Endothelial cell (in vitro differentiated cells): ENCODE measurements at places on chromosomes 1 and 21. TPM values are rescaled to one million over a fixed set of nuclear protein-coding genes. Genes with fewer than 3 reads are reported as not detected.
A peak's percentile ranks its signal among the peaks of the same experiment; 100 is the strongest.

Gene TRAF3IP3
- total RNA-seq = not detected

DNA sequence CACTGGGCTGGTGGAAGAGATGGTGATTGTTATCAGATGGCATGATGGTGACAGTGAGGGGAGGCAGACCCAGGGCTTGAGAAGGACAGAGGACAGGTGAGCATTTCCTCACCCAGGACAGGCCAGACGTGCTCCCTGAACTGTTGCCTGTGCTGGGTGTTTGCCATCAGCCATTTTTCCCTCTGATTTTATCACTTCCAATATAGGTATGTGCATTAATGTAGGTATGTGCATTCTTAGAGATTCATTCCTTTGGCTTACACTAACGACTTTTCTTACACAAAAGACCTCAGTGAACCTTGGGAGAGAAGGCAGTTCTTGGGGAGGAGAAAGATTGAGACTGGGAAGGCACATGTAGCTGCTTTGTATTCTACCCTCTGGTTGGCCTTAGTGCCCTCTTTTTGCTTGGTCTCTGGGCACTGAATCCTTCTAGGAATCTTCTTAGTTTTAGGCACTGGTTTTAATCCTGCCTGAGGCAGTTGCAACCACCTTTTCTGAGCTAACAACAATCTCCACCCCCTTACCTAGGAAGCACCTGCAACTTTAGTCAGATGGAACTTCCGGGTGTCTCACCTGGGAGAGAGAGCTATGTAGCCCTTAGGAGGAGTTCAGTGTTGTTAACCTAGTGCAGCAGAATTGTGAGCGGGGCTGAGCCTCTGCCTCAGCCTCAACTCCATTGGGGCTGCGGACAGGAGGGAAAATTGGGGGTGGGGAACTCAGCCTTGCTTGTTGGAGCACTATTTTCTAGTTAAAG lies 30.9 kb downstream of the C1orf116 start:
- DNase-seq = no peak

GRCh38 chr1:246497331-246497915 lies 9.7 kb downstream of the SMYD3 start:
- peak; percentile 26 for DNase-seq

- DNase-seq = no peak
These were observed 88.2 kb upstream of the PALMD start for GRCh38 chr1:99557546-99558202.

GRCh38 chr1:208467151-208467780 lies 223.1 kb upstream of the PLXNA2 start:
- no peak for DNase-seq

DNA sequence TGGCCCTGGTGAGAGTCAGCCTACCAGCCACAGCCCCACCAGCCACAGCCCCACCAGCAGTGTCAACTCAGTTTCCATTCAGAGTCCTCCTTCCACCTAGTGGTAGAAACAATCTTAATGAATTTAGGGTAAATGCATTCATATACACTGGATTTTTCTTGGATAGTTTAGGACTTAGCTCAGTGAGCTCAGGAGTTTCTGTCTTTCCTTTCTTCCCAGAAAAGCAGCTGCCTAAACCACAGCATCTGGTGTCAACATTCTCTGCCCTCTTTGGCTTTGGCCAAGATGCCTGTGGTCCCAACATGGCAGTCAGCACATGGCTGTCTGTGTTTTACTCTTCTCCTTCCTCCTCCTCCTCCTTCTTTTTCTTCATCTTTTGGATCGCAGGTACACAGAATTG lies 94.0 kb downstream of the CLIC6 start:
- DNase-seq = no peak

Gene S100A7A
- not detected for total RNA-seq

DNA sequence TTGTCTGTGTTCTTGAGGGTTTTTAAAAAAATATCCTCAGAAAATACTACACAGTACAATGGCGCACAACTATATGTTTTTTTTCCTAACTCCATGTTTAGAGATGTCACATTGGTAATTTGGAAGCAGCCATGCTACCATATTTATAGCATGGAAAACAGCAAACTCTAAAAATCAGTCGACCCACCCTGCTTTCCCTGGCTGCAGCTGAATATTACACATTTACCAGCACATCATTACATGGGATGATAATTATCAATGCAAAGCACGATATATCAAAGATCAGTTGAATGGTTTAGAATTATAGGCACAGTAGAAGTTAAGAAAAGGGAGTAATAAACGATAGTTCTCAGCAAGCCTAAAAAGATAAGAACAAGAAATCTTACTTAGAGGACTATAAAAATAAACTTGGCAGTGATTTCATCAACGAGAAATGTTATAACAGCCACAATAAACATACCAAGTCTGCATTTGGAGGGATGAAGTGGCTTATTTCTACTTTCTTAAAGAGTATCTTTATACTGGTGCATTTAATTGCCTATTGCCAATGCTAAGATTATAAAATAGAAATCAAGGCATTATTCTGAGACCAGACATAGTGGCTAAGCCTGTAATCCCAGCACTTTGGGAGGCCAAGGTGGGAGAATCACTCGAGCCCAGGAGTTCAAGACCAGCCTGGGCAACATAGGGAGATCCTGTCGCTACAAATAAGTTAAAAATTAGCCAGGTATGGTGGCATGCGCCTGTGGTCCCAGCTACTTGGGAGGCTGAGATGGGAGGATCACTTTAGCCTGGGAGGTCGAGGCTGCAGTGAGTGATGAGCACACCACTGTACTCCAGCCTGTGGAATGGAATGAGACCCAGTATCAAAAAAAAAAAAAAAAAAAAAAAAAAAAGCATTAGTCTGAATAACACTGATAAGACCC lies 43.4 kb downstream of the WDR64 start:
- no peak for DNase-seq

Gene LHX8
- not detected for total RNA-seq

DNA sequence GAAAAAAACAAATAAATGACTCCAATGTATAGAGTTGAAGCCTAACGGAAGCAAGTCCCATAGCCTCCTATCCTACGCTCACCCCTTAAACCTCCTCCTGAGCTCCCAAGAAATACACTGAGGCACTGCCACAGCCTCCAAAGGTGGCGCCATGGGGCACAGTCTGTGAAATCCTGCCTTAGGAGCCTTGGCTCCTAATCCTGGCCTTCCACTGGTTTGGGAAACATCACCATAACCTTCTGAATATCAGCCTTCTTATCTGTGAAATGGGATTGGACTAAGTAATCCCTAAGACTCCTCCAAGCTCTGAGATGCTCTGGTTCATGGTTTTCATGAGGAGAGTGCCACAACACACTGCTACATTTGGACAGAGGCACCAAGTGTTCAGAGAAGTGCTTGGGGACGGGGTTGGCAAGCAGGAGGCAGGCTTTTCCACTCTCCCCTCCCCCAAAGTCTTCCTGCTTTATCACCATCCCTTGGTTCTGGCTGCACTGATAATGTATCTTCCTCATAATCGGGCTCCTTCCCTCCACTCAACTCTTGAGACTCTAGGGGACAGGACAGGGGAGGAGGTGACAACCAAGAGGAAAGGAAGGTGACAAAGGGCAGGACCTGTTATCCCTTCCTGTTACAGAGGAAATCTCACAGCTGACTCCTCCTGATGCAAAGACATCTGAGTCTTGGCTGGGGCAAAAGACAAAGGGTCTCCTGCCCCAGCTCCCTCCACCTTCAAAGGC lies 2.7 kb downstream of the SLAMF7 start:
- no peak for DNase-seq

DNA sequence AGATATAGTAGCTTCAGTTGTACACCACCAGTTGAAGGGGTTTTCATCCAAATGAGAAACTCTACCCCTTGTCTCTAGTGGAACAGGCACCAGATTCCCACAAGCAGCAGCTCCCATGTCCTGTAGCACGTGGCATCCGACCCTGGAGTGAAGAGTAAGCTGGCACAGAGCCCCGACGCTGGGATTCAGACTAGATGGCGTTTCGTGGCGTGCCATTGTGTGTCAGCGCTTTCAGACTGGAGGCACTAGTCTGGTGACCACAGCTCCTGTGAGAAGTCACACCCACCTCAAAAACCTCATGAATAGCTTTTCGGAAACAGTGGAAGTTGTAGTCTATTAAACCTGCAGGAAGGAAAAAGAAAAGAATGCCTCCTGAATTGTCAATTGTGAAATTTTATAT lies 20.2 kb downstream of the RRAGC start:
- DNase-seq = no peak
